ENCODE measurements at places on chromosomes 6 and 20. TPM values are rescaled to one million over a fixed set of nuclear protein-coding genes. Genes with fewer than 3 reads are reported as not detected.

DNA sequence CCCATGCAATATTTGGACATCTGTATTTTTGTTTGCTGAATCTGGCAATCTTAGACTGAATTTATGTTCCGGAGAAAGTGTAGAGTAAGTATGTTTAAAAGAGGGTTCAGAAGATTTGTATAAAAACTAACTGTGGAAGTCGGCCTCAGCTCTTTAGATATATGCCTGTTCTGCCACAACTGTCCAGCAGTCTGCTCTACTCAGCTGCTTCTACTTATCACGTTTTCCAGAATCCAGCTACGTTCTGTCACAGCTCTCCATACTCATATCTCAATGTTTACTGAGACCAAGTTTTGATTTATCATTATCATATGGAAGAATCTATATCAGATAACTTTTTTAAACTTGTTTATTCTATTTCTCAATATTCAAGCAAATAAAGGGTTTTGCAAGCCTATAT, 721.3 kb downstream of the EYS start:
- no peak overlapping the region for H3K4me3 ChIP-seq
- no peak overlapping the region for H3K27ac ChIP-seq
- no peaks in the 10 kb centered on the region for H3K4me1 ChIP-seq

DNA sequence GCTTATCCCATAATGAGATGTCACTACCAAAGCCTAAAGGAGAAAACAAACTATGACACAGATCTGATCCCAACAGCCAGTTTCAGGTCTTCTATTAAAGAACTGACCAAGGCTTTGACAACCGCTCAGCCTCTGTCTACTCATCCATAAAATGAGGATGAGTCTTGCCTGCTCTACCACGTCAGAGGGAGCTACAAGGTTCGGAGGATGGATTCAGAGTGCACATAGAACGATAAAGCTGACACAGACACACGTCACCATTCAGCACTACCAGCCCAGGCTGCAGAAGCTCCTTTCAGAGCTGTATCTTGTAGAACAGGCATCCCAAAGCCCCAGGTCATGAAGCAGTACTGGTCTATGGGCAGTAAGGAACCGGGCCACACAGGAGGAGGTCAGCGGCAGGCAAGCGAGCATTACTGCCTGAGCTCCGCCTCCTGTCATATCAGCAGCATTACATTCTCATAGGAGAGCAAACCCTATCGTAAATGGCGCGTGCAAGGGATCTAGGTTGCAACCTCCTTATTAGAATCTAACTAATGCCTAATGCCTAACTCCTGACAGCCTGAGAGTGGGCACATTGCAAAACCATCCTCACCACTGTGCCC, 25.1 kb downstream of the KIF16B start:
- H3K27ac ChIP-seq: no peak overlapping the region
- no peaks in the 10 kb centered on the region for H3K36me3 ChIP-seq
- no peaks in the 10 kb centered on the region for H3K4me1 ChIP-seq
- H3K4me3 ChIP-seq: no peak overlapping the region
- no peak for DNase-seq

GRCh38 chr6:21281366-21281765, 312.2 kb upstream of the SOX4 start:
- no peak for DNase-seq
- H3K4me3 ChIP-seq: no peak overlapping the region
- H3K27ac ChIP-seq: no peak overlapping the region
- no peaks in the 10 kb centered on the region for H3K36me3 ChIP-seq
- H3K4me1 ChIP-seq: no peaks in the 10 kb centered on the region
- H3K27me3 ChIP-seq: no peaks in the 10 kb centered on the region

GRCh38 chr20:16601047-16601446, 27.8 kb upstream of the KIF16B start:
- no peak overlapping the region for H3K27ac ChIP-seq
- H3K4me1 ChIP-seq: no peaks in the 10 kb centered on the region
- no peaks in the 10 kb centered on the region for H3K27me3 ChIP-seq
- no peaks in the 10 kb centered on the region for H3K36me3 ChIP-seq

DNA sequence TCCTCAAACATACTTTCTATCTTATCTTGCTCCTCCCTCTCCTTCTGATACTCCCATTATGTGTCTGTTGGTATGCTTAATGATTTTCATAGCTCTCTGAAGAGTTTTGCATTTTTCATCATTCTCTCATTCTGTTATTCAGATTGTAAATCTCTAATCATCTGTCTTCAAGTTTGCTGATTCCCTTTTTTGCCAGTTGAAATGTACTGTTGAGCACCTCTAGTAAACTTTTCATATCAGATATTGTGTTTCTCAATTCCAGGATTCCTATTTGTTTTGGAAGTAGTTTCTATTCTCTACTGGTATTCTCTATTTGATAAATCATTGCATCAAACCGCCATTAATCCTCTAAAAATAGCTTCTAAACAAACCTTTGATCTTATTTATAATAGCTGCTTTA, 387.7 kb downstream of the PAX1 start:
- no peaks in the 10 kb centered on the region for H3K27me3 ChIP-seq
- DNase-seq: no peak
- H3K4me1 ChIP-seq: no peaks in the 10 kb centered on the region
- no peak overlapping the region for H3K27ac ChIP-seq

Gene ULBP2
- total RNA-seq: not detected

DNA sequence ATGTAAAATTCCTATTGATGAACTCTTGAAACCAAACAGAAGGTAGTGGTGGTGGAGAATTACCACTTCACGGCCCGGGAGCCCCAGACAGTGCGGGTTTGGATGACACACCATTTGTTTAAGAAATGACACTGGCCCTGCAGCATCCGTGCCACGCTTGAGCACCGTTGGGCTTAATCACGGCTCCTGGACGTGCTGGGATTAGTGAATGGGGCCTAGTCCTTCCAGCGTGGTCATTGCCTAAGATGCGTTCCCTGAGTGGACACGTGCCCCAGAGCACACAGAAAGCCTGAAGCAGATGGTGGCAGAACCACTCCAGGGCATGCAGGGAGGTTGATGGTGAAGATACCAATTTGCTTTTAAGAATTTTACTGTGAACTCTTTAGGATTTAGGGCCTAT, 14.5 kb downstream of the STX16 start:
- no peak for DNase-seq
- no peak overlapping the region for H3K27ac ChIP-seq

- no peaks in the 10 kb centered on the region for H3K4me1 ChIP-seq
- no peaks in the 10 kb centered on the region for H3K27me3 ChIP-seq
- no peaks in the 10 kb centered on the region for H3K36me3 ChIP-seq
- no peak overlapping the region for H3K4me3 ChIP-seq
- H3K27ac ChIP-seq: no peak overlapping the region
Measured at GRCh38 chr6:9841886-9842725, 572.8 kb downstream of the TFAP2A start.

Gene SLC32A1
- total RNA-seq: not detected
